ENCODE measurements at places on chromosomes 6 and 20. TPM values are rescaled to one million over a fixed set of nuclear protein-coding genes. Genes with fewer than 3 reads are reported as not detected.

The CLVS2 gene
- total RNA-seq = not detected

The BEND3 gene
- 0.83 TPM for total RNA-seq

The SLC24A3 gene
- 1.8 TPM for total RNA-seq

The BTBD9 gene
- 13.4 TPM for total RNA-seq

The ZNF311 gene
- 3.6 TPM for total RNA-seq

The TOMM34 gene
- total RNA-seq = 15.5 TPM

The CALHM6 gene
- total RNA-seq = 0.33 TPM

The MED23 gene
- 24.7 TPM for total RNA-seq

The DEFB116 gene
- not detected for total RNA-seq

The PARD6B gene
- 1.0 TPM for total RNA-seq

The SFTA2 gene
- total RNA-seq = not detected

The TGM3 gene
- total RNA-seq = not detected

The ABHD16B gene
- not detected for total RNA-seq

The DNAH8 gene
- total RNA-seq = under 0.01 TPM

The UBE2V1 gene
- total RNA-seq = 31.7 TPM

The PRRT1 gene
- 0.33 TPM for total RNA-seq

The TNFRSF6B gene
- 6.7 TPM for total RNA-seq

The PCIF1 gene
- 9.9 TPM for total RNA-seq

The SCUBE3 gene
- under 0.01 TPM for total RNA-seq

The MATN4 gene
- total RNA-seq = under 0.01 TPM

The SLC35F1 gene
- under 0.01 TPM for total RNA-seq

The VSX1 gene
- total RNA-seq = not detected

The SLC52A3 gene
- not detected for total RNA-seq

The CCHCR1 gene
- 19.0 TPM for total RNA-seq

The GTSF1L gene
- not detected for total RNA-seq

The COL11A2 gene
- 0.26 TPM for total RNA-seq
